ENCODE measurements at places on chromosomes 12 and 14.

DNA sequence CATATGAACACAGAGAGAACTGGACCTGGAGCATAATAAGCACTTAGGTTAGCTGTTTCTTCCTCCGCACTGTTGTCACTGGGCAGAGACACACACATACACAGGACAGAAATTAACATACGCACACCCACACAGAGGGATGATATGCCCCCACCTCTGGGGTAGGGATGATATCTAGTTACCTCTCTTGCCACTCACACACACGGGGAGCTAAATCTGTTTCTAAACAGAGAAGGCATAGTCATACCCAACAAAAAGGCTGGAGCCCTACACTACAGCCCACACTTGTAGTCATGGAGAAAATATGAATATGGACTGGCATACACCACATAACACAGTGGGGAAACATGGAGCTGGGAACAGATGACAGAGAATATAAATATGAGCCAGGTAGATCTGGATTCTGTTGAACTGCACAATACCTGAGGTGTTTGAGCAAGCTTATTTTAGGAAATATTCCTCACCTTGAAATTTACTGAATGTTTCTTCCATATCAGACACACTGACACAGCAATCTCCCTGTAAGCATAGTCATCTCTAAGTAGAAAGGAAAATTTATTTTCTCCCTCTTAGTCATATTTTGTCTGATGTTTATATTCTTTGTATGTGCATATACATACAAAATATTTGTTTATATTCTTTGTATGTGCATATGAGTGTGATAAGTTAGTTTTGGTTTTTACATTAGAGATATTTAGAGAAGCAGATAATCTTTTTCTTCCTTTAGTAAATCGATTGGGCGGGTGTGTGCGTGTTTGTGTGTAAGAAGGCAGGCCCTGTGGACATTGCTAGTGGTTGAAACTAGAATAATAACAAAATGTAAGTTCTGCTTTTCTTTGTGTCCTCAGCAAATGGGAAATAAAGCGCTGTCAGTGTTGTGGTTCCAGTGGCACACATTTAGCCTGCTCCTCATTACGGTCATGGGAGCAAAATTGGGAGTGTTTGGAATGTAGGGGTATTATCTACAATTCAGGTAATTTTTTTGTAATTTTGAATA lies 20.9 kb upstream of the SCFD1 start:
- no peak for DNase-seq

- no peak for DNase-seq
Observed at GRCh38 chr14:74551431-74552371, 58.1 kb downstream of the ISCA2 start.

DNA sequence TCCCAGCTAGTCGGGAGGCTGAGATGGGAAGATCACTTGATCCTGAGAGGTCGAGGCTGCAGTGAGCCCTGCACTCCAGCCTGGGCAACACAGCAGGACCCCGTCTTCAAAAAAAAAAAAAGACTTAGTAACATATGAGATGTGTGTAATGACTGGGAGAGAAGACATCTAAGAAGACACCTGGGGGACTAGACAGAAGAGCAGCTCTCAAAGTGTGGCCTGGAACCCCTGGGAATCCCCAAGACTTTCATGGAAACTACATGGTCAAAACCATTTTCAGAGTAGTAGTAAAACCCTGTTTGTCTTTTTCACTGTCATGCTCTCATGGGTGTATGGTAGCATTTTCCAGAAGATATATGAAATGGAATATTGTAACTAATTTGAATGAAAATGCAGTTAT lies 45.3 kb downstream of the R3HDM2 start:
- no peak for DNase-seq

- no peak for DNase-seq
Observed at GRCh38 chr12:64782191-64782876, 23.1 kb upstream of the GNS start.

DNA sequence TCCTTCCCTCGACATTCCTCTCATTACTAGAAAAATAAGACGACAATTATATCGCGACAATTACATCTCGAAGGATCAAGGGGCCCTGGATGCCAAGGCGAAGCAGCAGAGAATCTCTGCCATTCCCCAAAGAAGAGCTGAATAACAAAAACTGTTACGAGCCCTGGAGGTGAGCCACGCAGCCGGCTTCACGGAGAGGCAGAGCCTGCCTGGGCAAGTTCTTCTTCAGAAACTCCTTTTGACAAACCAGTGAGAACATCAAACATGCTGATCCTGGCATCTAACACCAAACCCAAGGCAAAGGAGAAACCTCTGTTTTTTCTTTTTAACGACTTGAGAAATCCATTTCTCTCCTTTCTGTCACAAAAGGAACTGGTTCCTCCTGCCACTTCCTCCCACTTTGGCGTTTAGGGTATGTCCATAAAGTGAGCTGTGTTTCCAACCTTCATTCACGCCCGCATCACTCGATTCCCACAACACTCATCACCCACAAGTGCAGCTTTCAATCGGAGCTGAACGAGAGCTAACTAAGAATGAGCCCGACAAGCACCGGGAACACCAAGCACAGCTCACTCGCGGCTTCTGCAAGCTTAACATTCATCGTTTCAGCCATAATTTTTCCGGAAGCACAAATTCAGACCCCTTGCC lies 21.5 kb downstream of the CCDC88C start:
- DNase-seq = no peak

- DNase-seq = no peak
Observed at GRCh38 chr12:52878507-52879393, 26.1 kb downstream of the KRT8 start.

DNA sequence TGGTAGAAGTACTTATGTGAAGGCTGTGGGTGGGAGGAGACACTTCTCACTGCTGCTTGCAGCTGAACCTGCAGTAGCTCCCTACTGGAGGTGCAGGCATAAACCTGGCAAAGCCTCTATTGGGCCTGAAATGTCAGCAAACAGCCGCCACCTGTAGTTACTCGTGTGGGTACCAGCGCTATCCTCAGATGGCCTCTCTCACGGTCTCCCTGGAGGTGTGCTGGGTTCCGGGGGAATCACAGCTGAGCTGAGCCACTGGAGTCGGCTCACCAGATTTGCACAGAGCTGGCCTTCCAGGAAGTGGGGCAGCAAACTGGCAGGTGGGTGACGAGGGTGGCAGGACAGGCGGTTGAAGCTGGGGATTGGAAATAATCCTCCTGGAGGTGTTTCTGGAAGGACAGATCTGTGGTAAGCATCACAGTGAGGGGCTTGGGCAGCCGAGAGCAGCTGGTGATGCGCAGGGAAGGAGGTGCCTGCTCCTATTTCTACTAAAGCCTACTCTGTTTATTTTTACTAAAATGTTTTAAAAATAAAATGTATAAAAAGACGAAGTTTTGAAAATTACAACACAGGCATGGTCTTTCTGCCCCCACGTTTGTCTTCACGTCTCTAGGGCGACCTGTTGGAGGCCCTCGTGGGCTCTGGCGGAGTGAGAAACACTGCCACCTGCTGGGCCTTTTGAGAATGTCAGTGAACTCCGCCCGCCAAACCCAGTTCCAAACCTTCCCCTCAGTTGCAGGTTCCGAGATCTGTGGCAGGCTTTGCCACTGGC lies 67.8 kb upstream of the PLEKHG3 start:
- DNase-seq = peak; percentile 21

- DNase-seq = no peak
Observed at GRCh38 chr14:65373671-65374039, 38.9 kb upstream of the FUT8 start.

- peak; percentile 67 for DNase-seq
Observed at GRCh38 chr12:101823891-101824290, 6.9 kb downstream of the GNPTAB start.

- no peak for DNase-seq
Observed at GRCh38 chr12:53805067-53805466, 53.3 kb upstream of the CISTR start.

GRCh38 chr12:56189099-56189917 lies at the start of gene SMARCC2:
TSS of gene SMARCC2 (minus strand) at chr12:56189483. CDS start at chr12:56189461, 22 bp downstream.
- peak; percentile 86 for DNase-seq
